ENCODE measurements at places on chromosomes 16 and 17.

- peak; percentile 22 for DNase-seq
Measured at GRCh38 chr17:13393841-13394710, 207.7 kb downstream of the HS3ST3A1 start.

GRCh38 chr17:60748204-60748603, 70.6 kb downstream of the BCAS3 start:
- no peak for DNase-seq

DNA sequence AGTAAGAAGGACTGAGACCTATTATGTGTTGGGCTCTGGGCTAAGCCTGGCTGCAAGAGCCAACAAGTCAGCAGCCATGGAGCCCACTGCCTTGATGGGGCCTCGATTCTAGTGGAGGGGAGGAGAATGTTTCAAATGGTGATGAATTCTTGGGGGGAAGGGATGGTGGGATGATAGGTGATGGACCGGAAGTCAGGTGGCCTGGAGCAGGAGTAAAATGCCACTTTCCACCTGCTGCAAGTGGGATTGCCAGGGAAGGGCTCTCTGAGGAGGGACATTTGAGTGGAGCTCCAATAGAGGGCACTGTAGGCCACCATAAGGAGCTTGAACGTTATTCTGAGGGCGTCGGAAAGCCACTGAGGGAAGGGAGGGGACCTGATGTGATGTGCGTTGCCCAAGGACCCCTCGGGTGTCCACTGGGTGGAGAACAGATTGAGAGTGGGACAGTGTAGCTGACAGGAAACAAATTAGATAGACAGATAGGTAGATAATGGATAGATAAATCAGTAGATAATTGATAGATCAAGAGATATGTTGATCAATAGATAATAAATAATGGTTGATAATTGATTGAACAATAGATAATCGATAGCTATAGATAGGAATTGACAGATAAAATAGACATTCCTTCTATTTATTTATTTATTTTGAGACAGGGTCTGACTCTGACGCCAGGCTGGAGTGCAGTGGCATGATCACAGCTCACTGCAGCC, 18.2 kb upstream of the NXPH3 start:
- DNase-seq = peak; percentile 72

DNA sequence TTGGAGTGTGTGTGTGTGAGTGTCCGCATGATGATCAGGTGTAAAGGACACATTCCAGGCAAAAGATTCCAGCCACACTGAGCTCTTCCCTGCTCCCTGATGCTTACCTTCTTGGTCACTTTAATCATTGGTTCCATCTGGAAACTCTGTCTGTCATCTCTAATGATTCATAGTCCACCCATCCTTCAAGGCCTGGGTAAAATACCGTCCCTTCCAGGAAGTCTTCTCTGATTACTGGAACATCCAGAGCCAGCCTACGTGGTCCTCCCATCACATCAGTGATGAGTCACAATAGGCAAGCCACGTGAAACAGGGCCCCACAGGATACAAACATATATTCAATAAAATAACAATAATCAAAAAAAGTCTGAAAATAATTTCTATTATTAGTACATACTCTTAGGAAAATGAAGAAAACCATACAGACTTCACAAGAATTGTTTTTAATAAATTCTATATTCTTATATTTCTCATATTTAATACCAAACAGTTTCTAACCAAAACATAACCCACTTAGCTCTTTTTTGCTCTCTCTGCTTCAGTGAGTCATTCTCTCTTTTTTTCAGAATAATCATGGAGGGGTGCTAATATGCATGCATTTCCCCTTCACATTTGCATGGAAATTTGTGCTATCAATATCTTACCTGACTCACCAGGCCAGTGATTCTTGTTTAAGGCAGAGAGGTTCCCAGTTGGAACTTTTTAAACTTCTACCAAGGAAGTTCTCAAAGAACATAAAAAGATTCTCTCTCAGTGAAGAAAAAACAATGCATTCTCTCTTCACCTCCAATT, 263.2 kb downstream of the TOX3 start:
- DNase-seq = no peak
